NCI-H1436 (cell line): ENCODE measurements at places on chromosomes 13 and 19.

GRCh38 chr13:45604892-45605291 lies 10.6 kb downstream of the ERICH6B start:
- no peak for DNase-seq

DNA sequence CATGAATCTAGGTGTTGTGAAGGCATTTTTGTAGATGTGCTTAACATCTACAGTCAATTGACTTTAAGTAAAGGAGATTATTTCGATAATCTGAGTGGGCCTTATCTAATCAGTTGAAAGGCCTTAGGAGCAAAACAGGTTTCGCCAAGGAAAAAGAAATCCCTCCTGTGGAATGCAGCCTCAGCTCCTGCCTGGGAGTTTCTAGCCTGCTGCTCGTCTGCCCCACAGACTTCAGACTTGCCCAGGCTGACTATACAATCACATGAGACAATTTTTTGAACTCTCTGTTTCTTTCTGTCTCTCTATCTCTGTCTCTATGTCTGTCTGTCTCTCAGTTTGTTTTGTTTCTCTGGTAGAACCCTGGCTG lies 312.5 kb downstream of the OLFM4 start:
- DNase-seq: no peak

GRCh38 chr13:30300596-30300995 lies 6.8 kb downstream of the KATNAL1 start:
- DNase-seq: no peak

GRCh38 chr13:93709506-93710244 lies 483.1 kb downstream of the GPC6 start:
- DNase-seq: no peak

- no peak for DNase-seq
Measured at GRCh38 chr19:41784743-41785142, 11.6 kb upstream of the CEACAM3 start.

- no peak for DNase-seq
Measured at GRCh38 chr19:43683905-43684304, 13.9 kb upstream of the PLAUR start.

DNA sequence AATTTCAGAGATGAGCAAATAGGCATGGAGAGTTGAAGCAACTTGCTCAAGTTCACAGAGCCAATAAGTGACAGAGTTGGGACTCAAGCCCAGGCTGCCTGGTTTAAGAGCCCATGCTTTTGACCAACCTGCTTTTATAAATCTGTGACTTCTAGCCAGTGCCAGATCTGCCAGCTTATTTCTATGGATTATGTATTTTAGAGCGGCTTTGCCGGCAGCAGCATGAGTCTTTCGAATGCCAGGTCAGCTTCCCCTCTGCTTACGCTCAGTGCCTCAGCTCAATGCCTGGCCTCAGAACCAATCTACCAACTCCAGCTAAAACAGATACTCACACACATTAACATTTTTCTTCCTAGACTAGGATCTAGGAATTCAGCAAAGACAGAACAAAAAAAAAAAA lies 2.3 kb downstream of the SERPINE3 start:
- no peak for DNase-seq

DNA sequence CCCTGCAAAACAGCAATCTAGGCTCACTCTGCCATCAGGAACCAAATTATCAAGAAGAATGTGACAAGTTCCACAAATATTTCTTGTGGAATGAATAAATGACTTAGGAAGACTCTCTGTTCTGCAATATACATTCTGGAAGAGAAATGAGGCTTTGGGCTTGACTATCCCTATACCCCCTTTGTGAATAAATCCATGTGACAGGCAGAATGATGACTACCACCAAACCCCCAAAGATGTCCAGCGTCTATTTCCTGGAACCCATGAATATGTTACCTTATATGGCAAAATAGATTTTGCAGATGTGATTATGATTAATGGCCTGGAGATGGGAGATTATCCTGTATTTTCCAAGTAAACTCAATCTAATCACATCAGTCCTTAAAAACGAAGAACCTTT lies 139.3 kb downstream of the ENOX1 start:
- DNase-seq: no peak

GRCh38 chr13:37241786-37242185 lies 136.3 kb upstream of the CSNK1A1L start:
- no peak for DNase-seq

DNA sequence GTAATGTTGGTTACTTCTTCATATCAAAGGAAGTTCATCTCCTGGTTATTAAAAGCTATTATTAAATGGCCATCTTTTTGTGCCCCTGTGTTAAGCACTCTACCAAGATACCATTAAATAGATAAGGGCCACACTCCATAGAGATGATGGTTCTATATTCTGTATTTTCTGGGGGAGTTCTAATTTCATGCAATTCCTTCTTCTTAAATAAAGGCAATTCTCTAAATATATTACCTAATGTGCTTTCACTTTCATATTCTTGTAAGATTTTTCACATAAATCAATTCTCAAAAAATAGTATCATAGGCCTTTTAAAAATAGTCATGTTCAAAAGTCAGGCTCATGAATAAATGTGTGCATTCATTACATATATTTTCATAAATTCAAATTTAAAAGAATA lies 47.0 kb upstream of the USPL1 start:
- no peak for DNase-seq

- no peak for DNase-seq
Measured at GRCh38 chr13:102708991-102709390, 14.1 kb upstream of the METTL21C start.

GRCh38 chr19:36847968-36848367 lies 2.7 kb upstream of the ZNF345 start:
- no peak for DNase-seq
